Stimulated activated CD4-positive, alpha-beta T cell treated with anti-CD3 and anti-CD28 coated beads, Interleukin-1b, Interleukin-23, amount 100 ng/mL, for 24 hours (primary cell): ENCODE measurements at places on chromosomes 13 and 19.

DNA sequence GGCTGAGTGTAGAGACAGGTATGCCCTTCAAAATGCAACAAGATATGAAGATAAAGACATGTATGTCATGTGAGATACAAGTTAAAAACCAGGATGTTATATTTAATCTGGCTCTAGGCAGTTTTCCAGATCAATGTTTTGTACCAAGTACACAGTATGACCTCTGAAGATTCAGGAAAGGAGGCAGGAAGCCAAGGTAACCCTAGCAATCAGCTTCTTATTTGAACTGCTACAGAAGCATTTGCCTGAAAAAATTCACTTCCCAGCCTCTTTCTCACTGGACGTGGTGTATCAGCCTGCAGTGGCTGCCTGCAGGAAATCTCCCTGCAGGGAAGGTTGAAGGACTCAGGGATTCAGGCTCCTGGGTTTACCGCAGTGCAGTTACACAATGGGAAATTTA, 24.1 kb downstream of the OLFM4 start:
- no peak for DNase-seq

DNA sequence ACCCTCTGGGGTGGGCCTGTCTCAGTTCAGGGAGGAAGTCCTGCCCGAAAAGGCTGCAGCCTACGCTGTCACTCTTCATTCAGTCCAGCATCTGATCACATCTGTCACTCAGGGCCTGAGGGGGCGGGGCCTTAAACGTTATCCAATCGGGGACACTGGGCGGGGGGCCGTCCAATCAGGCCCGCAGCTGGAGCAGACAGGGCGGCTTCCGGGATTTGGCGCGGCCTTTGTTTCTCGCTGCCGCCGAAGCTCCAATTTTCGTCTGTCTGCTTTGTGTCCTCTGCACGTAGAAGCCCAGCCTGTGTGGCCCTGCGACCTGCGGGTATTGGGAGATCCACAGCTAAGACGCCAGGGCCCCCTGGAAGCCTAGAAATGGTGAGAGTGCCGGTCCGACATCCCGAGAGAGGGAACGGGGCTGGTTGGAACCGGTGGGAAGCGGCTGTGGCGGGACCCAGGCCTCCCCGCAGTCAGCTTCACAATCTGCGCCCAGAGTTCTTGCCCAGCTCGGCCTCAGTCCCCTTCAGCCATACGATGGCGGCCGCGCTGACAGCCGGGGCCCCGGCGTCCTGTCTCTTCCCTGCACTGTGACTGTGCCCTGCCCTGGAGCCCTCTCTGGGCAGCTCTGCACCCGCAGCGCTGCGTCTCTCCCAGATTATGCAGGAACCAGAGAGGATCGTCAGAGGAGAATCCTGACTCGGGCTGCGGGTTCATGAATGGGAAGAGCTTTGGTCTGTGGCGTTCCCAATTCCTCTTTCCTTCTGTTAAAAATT, at the start of gene ZNF730:
Gene ZNF730, plus strand, starts transcription at position 224 of the 770 bp plus-strand sequence. Its CDS starts 149 bp downstream, at position 373.
- no peak for DNase-seq

- no peak for DNase-seq
Observed at GRCh38 chr13:75647126-75647784, 11.1 kb downstream of the LMO7 start.

DNA sequence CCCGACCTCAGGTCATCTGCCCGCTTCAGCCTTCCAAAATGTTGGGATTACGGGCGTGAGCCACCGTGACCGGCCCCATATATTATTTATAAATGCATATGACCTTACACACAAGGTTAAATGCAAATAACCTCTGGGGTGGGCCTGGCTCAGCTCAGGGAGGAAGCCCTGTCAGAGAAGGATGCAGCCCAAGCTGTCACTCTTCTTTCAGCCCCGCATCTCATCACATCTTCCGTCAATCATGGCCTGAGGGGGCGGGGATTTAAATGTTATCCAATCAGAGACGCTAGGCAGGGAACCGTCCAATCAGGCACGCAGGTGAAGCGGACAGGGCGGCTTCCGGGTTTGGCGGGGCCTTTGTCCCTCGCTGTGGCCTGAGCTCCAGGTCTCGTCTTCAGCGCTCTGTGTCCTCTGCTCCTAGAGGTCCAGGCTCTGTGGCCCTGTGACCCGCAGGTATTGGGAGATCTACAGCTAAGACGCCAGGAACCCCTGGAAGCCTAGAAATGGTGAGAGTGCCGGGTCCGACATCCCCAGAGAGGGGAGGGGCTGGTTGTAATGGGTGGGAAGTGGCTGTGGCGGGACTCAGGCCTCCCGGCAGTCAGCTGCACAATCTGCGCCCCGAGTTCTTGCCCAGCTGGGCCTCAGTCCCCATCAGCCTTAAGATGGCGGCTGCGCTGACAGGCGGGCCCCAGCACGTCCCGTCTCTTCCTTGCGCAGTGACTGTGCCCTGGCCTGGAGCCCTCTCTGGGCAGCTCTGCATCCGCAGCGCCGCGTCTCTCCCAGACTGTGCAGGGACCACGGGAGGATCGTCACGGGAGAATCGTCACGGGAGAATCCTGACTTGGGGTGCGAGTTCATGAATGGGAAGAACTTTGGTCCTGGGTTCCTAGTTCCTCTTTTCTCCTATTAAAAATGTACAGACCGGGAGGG, at the start of gene ZNF430:
Gene ZNF430, plus strand, starts transcription at position 360 of the 930 bp plus-strand sequence. Its CDS starts 144 bp downstream, at position 504.
- peak; percentile 90 for DNase-seq

DNA sequence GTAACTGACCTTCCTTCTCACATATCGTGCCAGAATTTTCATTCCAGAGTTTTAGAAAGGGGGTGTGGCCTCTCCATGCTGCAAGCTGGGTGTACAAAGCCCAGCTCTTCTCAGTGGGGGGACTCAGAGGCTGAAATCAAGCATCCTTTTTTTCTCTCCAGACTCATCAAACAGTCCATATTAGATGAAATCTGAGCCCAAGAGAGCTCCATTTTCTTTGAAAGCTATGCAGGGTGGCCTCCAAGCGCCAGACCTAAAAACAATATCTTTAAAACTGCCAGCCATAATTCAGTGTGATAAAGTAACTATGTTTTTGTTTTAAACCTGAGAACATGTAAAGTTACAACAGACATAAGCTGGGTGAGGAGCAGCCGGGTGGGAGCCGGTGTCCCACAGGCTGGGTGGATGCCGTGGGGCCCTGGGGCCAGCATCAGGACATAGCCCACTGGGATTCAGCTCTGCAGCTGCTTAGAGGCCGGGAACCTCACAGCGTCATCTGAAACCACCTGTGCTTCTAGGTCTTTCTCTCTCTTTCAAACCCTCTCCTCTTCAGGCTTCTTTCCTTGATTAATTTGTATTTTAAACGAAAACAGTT, 249.2 kb downstream of the ZNF536 start:
- no peak for DNase-seq

DNA sequence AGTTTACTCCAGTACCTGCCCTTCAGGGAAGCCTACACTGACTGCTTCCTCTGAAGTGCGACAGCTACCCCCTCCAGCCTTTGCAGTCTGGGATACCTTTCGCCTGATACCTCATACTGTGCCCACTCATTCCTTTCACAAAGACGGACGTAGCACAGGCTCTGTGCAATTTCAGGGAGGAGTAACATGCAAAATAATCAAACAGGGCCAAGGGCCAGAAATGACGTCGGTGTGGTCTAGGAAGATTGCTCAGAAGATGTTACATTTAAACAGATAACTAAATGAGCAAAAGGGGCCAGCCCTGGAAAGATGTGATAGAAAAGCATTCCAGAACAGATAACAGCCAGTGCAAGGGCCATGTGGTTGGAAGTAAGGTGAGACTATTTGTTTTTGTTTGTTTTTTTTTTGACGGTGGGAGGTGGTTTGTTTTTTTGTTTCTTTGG, 6.6 kb upstream of the DDX39A start:
- DNase-seq: no peak

- DNase-seq: no peak
Observed at GRCh38 chr13:106182404-106182803, 353.1 kb downstream of the EFNB2 start.

GRCh38 chr19:3036119-3036976, 7.3 kb upstream of the TLE2 start:
- peak; percentile 78 for DNase-seq

GRCh38 chr19:29537181-29537580, 11.4 kb downstream of the VSTM2B start:
- no peak for DNase-seq

DNA sequence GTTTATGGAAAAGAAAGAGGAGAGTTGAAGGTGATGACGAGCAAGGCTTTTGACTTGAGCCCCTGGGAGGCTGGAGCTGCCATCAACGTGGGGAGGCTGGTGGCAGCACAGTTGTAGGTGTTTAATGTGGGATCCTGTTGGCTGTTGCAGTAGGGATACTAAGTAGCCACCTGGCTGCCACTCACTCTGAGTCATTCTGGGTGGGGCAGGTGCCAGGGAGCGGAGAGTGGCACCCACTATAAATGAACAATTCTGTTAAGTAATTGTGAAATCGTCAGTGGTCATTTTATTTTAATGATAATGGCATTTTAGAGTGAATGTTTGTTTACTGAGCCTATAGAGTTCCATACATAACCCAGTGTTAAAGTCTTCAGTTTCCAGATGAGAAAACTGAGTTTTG, 9.8 kb downstream of the ZNF317 start:
- DNase-seq: no peak

GRCh38 chr13:71712988-71713653, 153.9 kb downstream of the DACH1 start:
- DNase-seq: no peak

DNA sequence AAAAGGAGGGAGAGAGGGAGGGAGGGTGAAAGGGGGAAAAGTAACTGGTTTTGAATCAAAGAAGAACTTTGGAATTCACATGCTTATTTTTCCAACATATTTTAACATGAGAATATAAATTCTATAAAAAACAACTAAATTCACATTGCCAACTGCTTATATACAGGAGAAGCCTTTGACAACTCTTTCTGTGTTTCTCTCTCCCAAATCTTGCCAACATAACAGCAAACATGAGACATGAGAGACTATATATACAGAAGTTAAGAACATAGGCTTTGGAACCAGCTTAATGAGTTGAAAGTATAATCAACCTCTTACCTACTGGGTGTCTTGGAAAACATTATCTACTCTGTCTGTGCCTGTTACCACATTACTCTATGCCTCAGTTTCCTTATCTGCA, 493.3 kb downstream of the RFC3 start:
- DNase-seq: no peak

GRCh38 chr13:51618626-51619025, 34.4 kb downstream of the WDFY2 start:
- no peak for DNase-seq

DNA sequence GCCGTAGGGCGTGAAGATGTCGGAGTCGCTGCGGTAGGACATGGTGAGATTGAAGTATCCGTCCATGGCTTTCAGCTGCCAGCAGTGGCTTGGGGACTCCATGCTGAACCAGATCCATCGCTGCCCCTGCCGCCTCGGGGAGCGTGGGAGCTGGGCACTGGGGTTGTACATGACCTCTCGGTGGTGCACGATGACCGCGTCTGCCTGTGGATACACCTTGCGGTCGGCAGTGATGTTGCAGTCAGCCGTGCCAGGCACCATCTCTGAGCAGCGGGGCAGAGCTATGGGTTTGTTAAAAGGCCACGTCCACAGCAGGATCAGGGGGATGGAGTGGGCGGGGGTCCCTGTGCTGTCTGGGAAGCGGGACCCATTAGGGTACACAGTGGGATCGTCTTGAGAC, 7.4 kb downstream of the FUT6 start:
- no peak for DNase-seq

- no peak for DNase-seq
Observed at GRCh38 chr13:112733661-112734379, 44.0 kb downstream of the ATP11A start.

DNA sequence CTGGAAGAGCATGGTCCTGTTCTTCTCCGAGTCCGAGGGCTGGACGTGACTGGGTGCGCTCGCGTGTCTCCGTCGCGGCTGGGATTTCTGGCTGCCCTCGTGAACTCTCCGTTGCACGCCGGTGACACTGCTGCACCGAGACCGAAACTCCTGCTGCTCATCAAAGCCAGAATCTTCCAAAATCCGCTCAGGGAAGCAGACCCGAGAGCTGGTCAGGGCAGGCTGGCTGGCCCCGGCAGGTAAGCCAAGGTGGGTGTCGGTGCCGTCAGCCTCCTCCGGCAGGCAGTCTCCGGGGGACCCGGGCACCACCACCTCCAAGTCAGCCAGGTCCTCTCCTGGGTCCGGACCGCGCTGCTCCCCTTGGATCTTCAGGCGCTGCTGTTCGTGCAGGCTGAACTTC, 119.9 kb downstream of the TBC1D4 start:
- DNase-seq: no peak

DNA sequence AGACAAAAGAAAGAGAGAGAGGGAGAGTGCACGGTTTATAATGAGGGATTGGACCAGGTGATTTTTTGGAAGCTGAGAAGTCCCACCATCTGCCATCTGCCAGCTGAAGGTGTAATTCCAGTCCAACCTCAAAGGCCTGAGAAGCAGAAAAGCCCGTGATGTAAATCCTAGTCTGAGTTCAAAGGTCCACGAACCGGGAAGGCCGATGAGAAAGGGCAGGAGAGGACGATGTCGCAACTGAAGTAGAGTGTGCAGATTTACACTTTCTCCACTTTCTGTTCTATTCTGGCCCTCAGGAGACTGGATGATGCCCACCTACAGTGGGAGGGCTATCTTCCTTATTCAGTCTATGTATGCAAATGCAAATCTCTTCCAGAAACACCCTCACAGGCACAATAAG, 500.0 kb downstream of the DIAPH3 start:
- DNase-seq: no peak

DNA sequence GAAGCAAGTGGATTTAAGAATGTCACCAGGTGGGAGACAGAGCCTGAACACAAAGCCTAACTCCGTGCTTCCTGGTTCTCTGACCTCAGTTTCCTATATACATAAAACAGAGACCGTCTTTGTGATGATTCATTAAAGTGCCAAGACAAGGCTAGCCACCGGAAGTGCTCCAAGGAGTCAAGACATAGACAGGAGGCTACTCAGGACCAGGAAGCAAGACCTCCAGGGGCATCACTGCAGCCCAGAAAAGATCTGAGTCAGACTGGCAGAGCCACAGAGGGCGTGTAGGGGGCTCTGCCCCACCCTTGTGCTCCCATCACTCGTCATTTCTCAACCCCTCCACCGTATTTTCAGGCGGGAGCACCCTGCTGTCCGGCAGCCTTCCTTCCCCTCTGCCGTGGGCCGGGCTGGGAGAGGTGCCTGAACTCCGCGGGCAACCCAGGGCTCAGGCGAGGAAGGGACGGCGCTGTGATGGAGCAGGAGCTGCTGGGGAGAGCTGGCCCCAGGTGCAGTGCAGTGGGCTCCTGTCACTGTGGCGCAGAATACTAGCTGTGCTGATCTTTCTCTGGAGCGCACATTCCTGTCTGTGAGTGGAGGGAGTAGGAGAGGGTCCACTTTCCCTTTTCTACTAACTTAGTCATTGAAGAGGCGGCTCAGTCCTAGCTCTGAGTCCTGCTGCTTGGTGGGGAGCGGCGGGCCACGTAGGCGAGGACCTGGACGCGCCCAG, 134.7 kb upstream of the GPR12 start:
- DNase-seq: no peak

DNA sequence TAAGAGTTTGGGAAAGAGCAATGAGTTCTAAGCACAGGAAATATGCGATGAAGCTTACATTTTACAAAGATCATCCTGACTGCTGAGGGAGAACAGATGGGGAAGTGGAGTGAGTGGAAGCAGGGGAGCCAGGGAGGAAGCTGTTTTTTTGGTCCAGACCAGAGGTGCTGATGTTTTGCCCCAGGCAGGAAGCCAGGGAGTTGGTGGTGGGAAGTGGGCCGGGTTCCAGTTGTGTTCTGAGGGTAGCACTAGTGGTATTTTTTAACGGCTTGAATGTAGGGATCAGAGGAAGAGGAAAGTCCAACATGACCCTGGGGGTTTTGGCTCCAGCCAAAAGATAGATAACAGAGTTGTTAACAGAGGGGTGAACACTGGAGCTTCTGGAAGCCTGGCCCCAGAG, 20.7 kb upstream of the OLFM4 start:
- no peak for DNase-seq
